Stimulated activated CD8-positive, alpha-beta memory T cell treated with anti-CD3 and anti-CD28 coated beads, Interleukin-7, amount 100 ng/mL, for 1 hour (primary cell): ENCODE measurements at places on chromosomes 4 and X.

DNA sequence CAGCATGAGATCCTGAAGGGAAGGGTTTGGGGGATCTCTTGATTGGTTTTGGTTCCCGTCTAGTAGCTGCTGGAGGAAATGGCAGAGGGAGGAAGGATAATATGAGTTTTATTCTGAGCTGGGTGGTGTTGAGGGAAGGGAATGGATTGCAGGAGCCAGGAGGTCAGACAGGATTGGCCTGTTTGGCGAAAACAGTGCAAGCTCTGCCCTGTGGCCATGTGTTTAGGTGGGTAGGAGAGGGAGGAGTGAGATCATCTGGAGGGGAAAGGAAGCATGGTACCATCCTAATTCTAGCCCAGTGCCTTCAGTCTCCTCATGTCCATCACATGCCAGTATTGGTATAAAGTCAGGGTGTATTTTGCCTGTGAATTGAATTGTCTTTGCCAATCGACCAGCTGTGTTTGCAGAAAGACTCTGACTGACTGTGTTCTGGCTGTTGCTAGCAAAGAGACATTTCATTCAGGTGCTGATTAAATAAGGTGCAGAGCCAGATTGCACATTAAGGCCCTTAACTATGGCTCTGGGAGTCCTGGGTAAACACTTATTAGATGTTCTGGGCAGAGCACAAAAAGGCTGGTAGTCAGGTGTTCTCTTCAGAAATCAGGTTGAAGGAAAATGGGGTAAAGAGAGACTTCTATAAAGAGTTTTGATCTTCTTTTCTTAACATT is 10.0 kb downstream of the TMEM164 start:
- DNase-seq: no peak

DNA sequence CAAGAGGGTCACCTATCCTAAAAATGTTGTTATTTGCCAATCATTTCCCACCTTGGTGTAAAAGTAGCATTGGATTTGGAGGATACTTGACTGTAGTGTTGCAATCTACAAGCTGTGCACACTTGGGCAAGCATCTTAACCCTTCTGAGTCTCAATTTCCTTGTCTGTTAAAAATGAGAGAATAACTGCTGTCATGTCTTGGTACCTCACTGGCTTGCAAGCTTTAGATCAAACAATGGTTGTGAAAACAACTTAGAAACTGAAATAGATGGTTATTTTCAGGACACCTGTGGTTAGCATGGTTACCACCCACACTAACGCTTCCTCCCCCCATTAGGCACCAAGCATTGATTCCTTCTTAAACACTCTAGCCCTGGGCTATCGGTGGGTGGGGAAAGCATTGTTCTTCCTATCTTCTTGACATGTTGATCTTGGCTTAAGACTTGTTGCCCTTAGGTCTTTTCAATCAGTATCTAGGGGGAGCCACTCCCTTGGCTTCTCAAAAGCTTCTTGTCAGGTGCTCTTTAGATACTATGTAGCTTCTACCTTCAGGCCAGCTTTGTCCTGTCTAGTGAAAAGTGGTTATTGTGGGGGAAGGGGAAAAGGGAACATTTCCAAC is 10.6 kb upstream of the AMOT start:
- no peak for DNase-seq

GRCh38 chrX:19183761-19184477 is 61.7 kb upstream of the ADGRG2 start:
- DNase-seq: no peak

GRCh38 chr4:74262522-74262921 is 45.7 kb upstream of the EPGN start:
- no peak for DNase-seq

DNA sequence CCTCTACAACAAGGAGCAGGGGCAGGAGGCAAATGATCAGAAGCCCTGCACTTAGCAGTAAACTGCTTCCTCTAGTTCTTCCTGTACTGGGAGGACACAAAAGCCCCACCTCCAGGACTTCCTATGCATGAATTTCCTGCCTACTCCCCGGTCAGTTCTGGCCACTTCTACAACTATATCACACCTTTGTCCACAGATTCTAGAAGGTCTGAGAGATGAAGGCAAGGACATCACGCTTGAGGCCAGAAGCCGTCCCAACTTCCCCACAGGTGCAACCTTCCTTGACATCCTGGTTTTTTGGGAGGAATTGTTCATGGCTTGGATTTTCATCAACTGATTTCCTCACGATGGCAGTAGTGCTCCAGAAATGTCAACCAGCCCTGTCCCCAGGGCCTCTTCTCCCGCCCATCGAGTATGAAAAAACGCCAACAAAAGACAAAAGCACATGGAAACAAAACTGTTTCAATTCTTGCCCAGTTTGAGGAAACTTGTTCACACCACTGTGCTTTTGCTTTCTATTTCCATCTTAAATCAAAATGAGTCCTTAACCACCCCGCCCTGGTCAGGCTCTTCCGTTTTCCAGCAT is 206.5 kb upstream of the STK26 start:
- DNase-seq: no peak

GRCh38 chr4:19366916-19367315 is 884.8 kb upstream of the SLIT2 start:
- DNase-seq: no peak

DNA sequence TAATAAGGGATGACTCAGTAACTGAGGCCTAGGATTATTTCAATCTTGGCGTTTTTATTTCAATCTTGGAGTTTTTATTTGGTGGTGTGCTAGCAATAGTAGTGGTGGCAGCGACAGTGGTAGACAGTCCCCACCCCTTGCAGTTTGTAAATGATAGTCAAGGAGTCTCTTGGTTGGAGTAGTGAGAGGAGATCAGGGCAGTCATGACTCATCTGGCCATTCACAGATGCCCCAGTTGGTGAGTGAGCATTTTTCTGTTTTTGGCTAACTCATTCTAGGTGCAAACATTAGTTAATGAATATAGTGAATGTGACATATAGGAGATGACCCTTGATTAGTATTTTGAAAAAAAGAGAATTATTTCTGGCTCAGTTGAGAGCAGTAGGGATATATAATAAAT is 93.5 kb upstream of the ADAD1 start:
- DNase-seq: no peak

- DNase-seq: no peak
These were observed 4.0 kb downstream of the CDKN2AIP start for GRCh38 chr4:183448436-183448835.

DNA sequence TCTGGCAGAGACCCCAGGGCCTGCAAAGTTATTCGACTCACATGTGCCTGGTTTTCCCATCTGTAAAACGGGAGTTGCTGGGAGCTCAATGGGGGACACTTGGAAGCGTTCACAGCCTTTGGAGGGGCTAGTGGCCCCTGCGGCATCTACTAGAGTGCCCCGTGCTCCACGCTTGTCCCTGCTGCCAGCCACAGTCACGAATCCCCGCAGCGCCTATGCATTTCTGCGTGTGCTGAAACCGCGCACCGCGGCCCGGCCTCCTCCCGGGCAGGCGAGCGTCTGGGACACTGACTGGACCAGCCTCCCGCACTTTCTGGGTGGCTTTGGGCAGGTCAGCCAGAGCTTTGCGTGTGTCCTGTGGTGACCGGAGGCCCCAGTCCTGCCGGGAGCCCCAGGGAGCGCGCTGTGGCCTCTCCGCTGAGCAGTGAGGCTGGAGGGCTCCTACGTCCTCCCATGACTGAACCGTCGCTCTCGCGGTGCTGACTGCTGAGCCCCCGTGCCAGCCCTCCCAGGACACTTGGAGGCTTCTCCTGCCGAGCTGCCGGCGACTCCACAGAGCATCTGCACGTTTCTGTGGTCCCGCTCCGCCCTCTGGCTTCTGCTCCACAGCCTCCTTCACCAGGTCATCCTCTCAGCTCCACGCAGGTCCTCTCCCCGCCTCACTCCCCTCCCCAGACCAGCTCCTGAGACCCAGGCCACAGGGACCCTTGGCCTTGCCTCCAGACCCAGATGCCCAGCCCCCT is 36.3 kb downstream of the PIGG start:
- no peak for DNase-seq

- no peak for DNase-seq
These were observed 490.6 kb downstream of the RPA4 start for GRCh38 chrX:97374266-97374665.

- no peak for DNase-seq
These were observed 98.2 kb upstream of the ARSJ start for GRCh38 chr4:114077610-114078009.

DNA sequence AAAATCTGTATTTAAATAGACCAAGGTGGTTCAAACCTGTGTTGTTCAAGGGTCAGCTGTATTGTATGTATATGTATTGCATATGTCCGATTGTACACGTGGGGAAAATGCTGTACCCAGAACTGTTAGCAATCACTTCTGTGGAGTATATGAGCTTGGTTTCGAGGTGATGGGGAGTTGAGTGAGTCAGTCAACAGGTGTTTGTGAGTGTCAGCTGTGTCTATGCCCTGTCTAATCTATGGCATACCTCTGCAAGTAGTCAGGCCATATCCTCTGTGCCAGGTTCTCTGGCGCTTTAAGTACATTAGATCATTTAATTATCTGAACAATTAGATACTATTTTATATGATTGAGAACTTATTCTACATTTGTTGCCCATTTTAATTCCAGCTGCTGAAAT is 7.4 kb downstream of the ZRSR2 start:
- no peak for DNase-seq

DNA sequence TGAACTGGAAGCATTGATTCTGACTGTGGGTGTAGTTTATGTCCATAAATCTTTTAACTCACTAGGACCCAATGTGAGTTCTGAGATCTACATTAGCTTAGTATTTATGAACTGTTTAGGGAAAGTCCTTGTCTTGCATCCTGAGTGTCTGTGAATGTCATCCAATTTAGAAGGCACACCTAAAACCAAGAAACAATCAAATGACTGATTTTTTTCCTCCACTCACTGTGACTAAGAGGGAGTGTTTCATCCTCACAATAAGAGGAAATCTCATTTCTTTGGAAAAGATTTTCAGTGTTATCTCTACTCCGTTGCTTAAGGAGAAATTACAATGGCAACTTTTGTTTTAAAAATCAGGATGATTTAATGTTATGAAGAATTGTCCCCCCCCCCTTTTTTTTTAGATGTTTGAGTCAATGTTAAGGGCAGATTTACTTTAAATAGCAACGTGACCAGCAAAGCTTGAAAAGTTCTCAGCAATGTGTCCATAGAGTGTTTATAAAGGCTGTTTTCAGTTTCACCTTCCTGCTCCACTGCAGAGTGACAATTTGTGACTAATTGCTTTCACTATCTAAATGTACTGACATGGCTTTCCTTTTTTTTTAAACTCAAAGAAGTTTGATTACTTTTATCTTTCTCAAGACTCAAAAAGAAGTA is 173.0 kb downstream of the SPCS3 start:
- no peak for DNase-seq

DNA sequence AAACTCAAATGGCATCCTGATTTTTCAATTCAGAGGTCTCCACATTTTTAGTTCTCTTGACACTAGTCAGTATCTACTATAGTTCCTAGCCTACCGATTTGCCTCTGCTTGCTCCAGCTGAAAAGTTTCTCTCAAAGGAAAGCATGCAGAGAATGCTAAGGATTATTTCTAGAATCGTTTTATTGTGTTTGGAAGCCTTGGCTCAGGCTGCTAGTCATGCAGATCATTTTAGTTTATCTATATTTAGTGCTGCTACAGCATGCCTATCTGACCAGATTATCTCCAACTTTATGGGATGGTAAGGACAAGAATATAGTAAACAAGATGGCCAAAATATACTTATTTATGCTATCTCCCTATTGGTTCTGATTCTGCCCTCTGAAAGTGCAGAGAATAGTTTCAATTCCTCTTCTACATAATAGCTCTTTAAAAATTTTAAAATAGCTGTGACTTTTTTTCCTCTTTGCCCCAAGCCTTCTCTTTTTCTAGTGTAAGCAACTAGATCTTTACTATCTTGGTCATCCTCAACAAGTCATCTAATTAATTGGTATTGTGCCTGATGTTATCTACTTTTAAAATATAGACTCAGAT is 15.7 kb upstream of the DRP2 start:
- DNase-seq: no peak

DNA sequence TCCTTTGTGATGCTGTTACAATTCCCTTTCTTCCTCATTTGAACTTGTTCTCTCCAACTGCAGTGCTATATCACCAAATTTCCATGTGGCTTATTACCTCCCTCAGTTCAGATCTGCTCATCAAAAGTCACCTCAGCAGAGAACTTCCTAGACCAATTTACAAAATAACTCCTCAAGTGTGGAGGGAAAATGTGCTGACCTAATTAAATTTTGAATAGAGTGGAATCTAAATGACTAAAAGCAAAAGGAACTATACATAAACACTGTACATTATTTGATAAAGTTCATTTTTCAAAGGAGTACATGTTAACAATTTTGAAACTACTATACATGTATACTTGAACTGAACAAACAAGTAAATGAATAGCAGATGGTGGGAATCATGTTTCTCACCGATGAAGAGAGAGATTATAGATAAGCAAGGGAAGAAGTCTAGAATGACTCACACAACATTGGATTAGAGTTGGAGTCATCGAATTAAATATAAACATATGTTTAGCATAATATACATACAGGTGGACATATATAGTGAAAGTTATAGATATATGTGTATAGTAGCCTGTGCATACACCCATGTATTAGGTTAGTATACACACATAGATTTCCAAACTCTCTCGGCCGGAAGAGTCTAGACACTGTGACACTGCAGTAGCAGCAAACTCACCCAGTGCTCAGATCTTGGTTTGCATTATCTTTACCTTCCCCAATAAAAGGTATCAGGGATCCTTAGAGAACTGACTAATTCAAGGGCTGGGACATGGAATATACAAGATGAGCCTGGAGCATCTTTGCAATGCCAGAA is 318.7 kb downstream of the PCDH18 start:
- no peak for DNase-seq
